HepG2 (cell line): ENCODE measurements at places on chromosomes 7 and 10.

- DNase-seq = no peak
These were observed 130.4 kb downstream of the GLI3 start for GRCh38 chr7:42106562-42106961.

DNA sequence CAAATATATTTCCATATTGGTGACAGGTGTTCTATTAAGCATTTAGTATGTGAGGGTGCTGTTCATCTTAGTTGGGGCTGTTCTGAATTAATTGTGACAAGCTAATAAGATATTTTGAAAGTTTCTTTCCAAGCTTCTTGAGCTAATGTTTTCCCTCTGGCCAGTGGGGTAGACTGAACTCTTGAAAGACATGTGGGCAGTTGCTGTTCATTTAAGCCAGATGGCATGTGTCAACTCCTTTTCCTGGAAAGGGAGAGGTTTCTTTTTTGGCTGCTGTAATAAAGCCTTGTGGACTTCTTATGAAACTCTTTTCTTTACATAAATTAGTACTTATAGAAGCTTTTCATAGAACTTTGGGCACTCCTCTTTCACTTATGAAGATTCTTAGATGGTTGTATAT lies 21.7 kb downstream of the RAB18 start:
- no peak for DNase-seq

DNA sequence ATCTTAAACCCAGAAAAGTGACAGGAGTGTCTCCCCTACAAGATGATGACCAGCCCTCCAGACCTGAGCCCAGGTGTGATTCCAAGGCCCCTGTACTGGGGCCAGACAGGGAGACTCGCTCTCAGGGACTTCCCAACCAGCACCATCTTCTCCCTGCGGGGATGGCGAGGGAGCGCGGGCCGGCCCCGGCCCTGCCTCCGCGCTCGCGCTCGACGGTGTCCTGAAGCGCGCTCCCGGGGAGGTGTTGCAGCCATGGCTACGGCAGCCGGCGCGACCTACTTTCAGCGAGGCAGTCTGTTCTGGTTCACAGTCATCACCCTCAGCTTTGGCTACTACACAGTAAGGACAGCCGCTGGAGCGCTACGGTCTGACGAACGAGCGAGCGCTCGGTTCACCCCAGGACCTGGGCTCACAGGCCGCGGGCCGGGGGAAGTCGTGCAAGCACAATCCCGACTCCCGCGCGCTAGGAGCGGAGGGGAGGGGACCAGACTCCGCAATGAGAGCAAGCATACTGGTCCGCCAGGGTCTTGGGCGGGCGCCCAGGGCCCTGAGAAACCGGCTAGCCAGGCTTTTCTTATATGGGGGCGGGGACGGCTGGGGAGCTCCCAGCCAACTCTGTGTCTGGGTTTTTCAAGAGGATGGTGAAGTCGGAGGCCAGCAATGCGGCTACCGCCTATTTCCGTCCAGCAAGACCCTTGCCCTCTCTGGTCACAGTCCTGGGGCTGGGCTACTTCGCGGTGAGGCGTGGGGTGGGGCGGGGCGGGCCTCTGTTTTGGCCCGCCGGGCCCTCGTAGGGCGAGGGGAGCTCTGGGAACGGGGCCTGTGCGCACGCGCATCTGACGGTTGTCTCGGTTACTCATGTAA lies at the start of gene TMEM254:
TSS of gene TMEM254 (plus strand) at position 218 of the 864 bp plus-strand sequence. CDS start at position 253, 35 bp downstream.
- peak; percentile 82 for DNase-seq

DNA sequence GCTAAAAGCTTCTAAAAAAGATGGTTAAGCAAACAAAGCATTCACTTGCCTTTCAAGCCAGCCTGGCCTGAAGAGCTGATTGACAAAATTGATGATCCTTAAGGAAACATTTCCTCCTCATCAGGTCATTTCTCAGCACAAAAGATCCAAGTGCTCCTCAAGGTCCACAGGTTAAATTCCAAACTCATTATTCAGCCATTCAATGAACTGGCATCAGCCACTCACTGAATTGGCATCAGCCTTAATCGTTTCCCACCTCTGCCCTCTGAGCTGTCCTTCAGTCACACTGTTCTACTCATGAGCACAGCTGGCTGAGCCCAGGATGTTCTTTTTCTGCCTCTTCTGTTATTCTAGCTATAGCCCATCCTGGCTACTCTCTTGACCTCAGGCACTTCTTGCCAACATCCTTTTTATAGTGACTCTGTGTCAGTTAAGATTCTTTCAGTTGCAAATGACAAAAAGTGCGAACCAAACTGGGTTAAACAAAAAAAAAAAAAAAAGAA lies 147.5 kb downstream of the RAB11FIP2 start:
- DNase-seq = no peak

DNA sequence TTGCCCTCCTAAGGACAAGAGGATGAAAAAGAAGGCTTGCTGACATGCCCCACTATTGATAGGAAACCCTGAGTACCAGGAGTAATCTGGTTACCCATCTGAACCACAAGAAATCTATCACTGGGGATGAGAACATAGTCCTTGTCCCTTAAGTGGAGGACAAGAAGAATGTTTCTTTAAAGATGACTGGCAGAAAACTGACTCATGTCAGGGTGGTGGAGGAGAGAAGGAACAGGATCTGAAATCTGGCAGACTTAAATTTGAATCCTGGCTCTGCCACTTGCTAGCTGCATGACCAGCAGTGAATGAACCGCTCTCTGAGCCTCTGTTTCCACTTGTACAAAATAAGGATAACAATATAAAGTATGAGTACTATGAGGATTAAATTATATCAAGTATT lies 38.9 kb upstream of the XPNPEP1 start:
- DNase-seq = no peak

DNA sequence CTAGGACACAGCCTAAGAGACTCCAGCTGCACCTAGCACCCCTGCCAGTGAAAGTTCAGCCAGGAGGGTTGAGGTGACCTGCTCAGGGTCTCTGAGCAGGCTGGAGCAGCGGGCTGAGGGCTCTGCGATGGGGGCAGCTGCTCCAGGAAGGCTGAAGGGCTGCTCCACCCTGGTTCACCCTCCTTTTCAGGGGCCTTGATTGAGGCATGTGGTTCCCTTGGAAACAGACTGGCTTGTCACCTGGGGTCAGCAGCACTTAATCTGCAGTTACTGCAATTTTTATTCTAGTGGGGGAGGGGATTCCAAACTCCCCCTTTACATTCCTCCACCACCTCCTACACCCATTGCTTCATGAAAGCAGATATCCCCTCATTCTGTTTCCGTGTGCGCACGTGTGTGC lies 85.3 kb upstream of the UNC5B start:
- no peak for DNase-seq

DNA sequence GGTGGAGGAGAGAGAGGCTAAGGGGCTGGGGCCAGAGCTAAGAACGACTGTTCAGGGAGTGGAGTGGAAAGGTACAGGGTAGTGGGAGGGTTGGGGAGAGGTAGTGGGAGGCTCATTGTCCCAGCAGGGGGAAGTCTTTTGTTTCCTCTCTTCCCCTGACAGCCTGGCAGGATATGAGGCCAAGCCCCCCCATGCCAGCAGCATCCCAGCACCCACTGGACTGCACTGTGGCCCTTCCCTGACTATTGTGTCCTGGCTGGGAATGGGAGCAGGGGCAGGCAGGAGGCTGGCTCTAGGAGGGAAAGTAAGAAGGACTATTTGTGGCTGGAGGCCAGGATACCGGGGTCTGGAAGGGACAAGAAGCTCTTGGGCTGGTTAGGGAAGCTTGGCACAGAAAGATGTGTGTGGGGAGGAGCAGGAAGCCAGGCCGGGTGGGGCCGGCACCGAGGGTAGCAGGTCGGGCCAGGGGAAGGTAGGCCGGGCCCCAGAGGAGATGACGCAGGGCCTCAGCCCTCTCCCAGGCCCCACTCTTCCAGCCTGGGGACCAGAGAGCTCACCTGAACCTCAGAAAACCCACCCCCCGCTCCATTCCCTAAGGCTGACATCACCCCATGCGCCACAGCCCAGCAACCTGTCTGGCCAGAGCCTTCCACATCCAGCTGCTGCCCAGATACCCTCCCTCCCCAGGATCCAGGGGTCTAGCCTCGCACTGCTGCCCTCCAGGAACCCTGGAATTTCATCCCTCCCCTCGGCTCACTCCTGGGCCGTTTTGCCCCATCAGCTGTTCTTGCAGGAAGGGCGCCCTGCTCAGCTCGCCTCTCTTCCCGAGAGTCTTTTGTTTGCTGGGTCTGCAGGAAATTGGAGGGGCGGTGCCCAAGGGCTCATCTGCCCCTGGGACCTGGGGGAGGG lies 8.8 kb upstream of the EPHB4 start:
- DNase-seq = no peak

- DNase-seq = no peak
These were observed 64.1 kb downstream of the SHOC2 start for GRCh38 chr10:110983466-110983865.

GRCh38 chr7:133021196-133021595 lies 60.7 kb downstream of the CHCHD3 start:
- no peak for DNase-seq
